ENCODE measurements at places on chromosomes 6 and 20. TPM values are rescaled to one million over a fixed set of nuclear protein-coding genes. Genes with fewer than 3 reads are reported as not detected.

Gene CLVS2
- polyA plus RNA-seq, result 0.24 TPM

Gene ANKRD66
- polyA plus RNA-seq, result 0.83 TPM

Gene SLC22A2
- 0.34 TPM for polyA plus RNA-seq

Gene UBE3D
- 2.4 TPM for polyA plus RNA-seq

Gene RIPOR3
- polyA plus RNA-seq, result 11.3 TPM

Gene C20orf144
- 128 TPM for polyA plus RNA-seq

Gene MAVS
- 14.5 TPM for polyA plus RNA-seq

Gene DDX43
- polyA plus RNA-seq, result 24.5 TPM

Gene XKR7
- polyA plus RNA-seq, result 0.96 TPM

Gene OPRM1
- 8.7 TPM for polyA plus RNA-seq

Gene ADAM33
- polyA plus RNA-seq, result 25.5 TPM

DNA sequence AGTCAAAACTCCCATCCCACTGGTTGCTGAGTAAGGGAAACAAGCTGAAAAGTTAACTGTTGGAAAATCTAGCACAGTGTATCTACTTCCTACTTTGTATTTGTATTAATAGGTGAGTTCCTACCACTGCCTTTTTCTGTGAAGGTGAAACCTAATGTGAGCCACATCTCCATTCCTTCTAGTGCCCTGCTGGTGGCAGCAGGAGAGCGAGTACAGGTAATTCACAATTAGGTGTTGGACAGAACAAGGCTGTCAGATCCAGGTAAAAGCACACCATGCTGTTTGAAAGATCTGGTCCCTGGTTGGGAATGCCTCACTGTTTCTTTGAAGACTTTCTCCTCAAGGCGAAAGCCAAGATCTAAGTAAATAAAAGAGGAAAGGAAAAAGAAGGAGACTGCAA lies 528.4 kb downstream of the PKHD1 start:
- no peak for DNase-seq
- H3K4me1 ChIP-seq, result no peaks in the 10 kb centered on the region

GRCh38 chr20:22438926-22439325 lies 145.4 kb downstream of the FOXA2 start:
- no peaks in the 10 kb centered on the region for H3K36me3 ChIP-seq
- H3K4me3 ChIP-seq, result no peak overlapping the region
- no peak overlapping the region for H3K27ac ChIP-seq

DNA sequence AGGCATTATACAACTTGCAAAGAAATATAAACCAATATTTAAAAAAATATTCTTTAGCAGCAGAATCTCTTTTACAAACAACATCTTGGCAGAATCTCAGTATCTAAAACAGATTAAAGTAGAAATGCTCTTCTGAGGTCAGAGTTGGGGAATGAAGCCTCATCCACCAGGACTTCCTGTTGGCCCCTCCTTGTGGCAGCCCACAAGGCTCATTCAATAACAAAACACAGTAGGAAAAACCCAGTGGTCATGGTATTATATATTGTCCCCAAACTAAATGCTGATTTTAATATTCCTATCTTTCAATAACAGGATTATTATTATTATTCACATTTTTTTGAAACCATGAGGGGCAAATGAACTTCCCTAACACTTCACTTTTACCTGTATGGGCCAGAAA lies 368.6 kb downstream of the BTBD9 start:
- H3K36me3 ChIP-seq, result no peaks in the 10 kb centered on the region
- no peaks in the 10 kb centered on the region for H3K4me1 ChIP-seq
- no peak for DNase-seq
- no peak overlapping the region for H3K4me3 ChIP-seq
- no peak overlapping the region for H3K27ac ChIP-seq
- H3K27me3 ChIP-seq, result no peaks in the 10 kb centered on the region

DNA sequence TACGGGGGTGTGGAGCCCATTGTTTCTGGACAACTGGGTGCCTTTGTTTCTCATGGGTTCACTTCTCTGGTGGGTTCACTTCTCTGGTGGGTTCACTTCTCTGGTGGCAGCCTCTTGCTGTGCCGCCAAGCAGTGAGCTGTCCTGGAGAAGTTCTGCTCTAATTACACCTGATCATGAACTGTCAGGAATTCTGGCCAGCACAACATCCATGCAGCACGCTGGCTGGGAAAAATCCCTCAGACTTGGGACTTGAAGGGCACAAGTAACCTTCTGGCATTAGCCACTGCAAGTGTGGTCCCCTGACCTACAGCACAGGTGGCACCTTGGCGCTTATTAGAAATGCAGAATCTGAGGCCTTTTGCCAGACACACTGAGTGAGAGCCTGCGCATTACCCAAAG lies 752.5 kb downstream of the QKI start:
- no peaks in the 10 kb centered on the region for H3K36me3 ChIP-seq
- H3K27ac ChIP-seq, result no peak overlapping the region
- no peaks in the 10 kb centered on the region for H3K27me3 ChIP-seq
- DNase-seq, result no peak

GRCh38 chr20:18778690-18779392 lies 34.7 kb upstream of the SCP2D1 start:
- H3K27me3 ChIP-seq, result no peaks in the 10 kb centered on the region
- no peaks in the 10 kb centered on the region for H3K36me3 ChIP-seq
- no peak for DNase-seq

DNA sequence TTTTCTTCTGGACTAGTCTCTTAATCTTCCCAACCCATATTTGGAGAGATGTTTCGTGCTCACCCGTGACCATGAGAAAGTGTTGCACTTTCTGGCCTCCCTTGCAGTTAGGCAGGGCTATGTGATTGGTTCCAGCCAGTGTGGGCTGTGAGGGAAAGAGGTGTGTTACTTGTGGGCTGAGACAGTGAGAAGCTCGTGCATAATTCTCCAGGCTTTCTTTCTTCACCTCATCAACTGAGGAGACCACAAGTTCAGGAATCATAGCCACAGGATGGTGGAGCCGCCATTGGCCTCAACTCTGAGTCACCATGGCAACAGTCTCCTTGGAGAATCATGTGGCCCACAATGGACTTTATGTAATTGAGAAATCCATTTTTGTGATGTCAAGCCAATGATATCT lies 57.5 kb upstream of the FUCA2 start:
- H3K36me3 ChIP-seq, result no peaks in the 10 kb centered on the region
- DNase-seq, result peak; percentile 24
- H3K27me3 ChIP-seq, result no peaks in the 10 kb centered on the region
- no peaks in the 10 kb centered on the region for H3K4me1 ChIP-seq
- no peak overlapping the region for H3K4me3 ChIP-seq

- no peak overlapping the region for H3K27ac ChIP-seq
- no peak overlapping the region for H3K4me3 ChIP-seq
- H3K4me1 ChIP-seq, result no peaks in the 10 kb centered on the region
Measured at GRCh38 chr20:41540918-41541317, 77.3 kb downstream of the CHD6 start.

- H3K4me3 ChIP-seq, result peak overlapping the region; percentile 56
- H3K36me3 ChIP-seq, result no peaks in the 10 kb centered on the region
- H3K4me1 ChIP-seq, result peaks cover 5% of the 10 kb centered on the region
- peak overlapping the region; percentile 94 for H3K27ac ChIP-seq
Measured at GRCh38 chr6:28896505-28897368, 27.0 kb downstream of the TRIM27 start.

DNA sequence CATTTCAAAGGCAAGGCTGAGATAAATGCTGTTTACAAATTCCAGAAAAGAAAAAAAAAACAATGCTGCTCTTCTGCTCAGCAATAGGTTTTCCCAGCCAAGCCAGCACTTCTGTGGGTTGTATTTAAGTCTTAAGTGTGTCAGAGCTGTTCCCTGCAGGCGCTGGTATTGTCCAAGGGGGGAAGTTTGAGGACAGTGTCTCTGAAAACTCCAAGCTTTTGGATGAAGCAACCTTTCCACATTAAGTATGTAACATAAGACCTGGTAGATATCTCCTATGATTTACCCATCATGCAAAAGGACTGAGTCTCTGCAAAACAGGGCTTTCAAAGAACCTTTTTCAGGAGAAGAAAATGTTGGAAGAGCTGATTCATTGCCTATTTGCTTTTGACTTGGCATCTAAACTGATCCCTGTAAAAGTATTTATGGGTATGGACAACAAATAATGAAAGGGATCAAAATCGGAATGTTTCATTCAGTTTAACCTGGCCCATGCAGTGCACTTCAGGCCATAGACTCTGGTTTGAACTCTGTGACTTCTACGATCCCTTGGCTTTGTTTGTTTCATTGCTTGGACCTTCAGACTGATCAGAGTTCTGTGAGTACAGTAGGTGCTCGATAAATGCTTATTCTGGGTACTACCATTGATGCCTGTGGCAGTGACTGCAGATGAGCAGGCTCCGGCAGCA lies 16.1 kb upstream of the PLG start:
- no peaks in the 10 kb centered on the region for H3K4me1 ChIP-seq
- no peaks in the 10 kb centered on the region for H3K36me3 ChIP-seq
- no peak for DNase-seq
- H3K4me3 ChIP-seq, result no peak overlapping the region

DNA sequence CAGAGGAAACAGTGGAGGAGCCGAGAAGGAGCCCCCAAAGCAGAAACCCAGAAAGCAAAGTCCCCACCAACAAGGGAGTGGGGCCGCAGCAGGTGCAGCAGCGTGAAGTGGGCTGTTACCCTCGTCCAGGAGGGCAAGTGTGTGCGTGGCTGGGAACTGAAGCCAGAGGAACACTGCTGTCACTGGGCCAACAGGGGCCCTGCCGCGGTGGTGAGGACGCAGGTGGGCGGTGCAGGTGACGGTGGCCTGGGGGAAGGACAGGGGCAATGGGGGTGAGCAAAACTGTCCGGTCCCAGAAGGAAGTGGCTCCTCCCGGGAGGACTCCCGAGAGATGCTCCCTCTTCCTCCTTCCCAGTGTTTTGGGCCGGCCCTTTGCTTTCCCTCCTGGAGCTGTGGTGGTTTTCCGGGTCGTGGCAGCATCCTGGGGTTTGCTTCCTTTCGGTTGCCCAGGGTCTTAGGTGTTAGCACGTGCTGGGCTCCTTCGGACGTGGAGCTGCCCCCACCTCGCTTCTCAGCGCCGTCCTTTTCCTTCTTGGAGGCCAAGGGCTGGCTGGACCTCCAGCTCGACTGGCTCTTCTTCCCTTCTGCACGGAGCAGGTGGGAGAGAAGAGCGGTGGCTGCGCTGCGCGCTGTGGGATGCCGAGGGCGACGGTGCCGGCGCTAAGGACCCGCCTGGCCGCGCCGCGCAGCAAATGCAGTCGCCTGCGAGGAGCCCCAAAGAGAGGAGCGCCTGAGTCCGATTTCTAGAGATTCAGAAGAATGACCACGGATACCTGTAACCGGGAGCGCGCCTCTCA lies 62.7 kb upstream of the SLC2A12 start:
- no peak overlapping the region for H3K27ac ChIP-seq
- no peaks in the 10 kb centered on the region for H3K36me3 ChIP-seq
- no peaks in the 10 kb centered on the region for H3K4me1 ChIP-seq
- peak overlapping the region; percentile 26 for H3K4me3 ChIP-seq
- no peaks in the 10 kb centered on the region for H3K27me3 ChIP-seq
- DNase-seq, result no peak

GRCh38 chr6:76495909-76496308 lies 423.4 kb upstream of the IMPG1 start:
- no peak overlapping the region for H3K27ac ChIP-seq
- H3K4me1 ChIP-seq, result no peaks in the 10 kb centered on the region
- no peaks in the 10 kb centered on the region for H3K36me3 ChIP-seq
- H3K4me3 ChIP-seq, result no peak overlapping the region
- no peak for DNase-seq
- H3K27me3 ChIP-seq, result no peaks in the 10 kb centered on the region

GRCh38 chr6:54907355-54907754 lies 60.8 kb downstream of the FAM83B start:
- H3K4me3 ChIP-seq, result no peak overlapping the region
- no peaks in the 10 kb centered on the region for H3K36me3 ChIP-seq
- H3K27me3 ChIP-seq, result no peaks in the 10 kb centered on the region

- no peaks in the 10 kb centered on the region for H3K36me3 ChIP-seq
- no peaks in the 10 kb centered on the region for H3K27me3 ChIP-seq
- H3K27ac ChIP-seq, result no peak overlapping the region
- DNase-seq, result no peak
- no peak overlapping the region for H3K4me3 ChIP-seq
Measured at GRCh38 chr20:22688485-22688884, 104.1 kb upstream of the FOXA2 start.

- H3K27me3 ChIP-seq, result no peaks in the 10 kb centered on the region
- H3K36me3 ChIP-seq, result no peaks in the 10 kb centered on the region
- peak overlapping the region; percentile 41 for H3K27ac ChIP-seq
- H3K4me3 ChIP-seq, result peak overlapping the region; percentile 70
- H3K4me1 ChIP-seq, result no peaks in the 10 kb centered on the region
- DNase-seq, result no peak
Measured at GRCh38 chr6:10404799-10405512, 9.9 kb downstream of the TFAP2A start.

DNA sequence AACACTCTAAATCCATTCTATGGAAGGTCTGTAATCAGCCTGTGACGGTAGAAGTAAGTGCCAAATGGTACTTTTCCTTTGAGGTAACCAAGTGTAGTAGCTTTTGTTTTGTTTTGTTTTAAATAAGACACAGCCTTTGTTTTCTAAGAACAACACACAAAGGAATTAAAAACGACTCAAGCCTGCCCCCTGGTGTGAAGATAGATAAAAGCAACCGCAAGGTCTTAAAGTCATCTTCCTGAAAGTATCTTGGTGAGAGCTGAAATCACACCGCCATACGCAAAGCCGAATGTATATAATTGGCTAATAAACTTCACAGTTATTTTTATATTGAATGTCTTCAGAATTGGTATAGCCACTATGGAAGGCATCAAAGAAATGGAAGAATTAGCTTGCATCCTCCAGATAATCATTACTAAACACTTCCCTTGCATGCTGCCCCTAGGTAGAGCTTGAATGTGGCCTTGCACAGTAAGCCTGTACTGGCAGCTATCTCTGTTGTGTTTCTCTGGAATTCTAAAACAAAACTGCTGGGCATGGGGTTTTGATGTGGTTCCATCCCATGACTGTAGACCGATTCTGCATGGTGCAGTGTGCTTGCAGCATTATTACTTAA lies 95.6 kb downstream of the LAMP5 start:
- no peak overlapping the region for H3K27ac ChIP-seq
- peak; percentile 73 for DNase-seq
- no peaks in the 10 kb centered on the region for H3K27me3 ChIP-seq

DNA sequence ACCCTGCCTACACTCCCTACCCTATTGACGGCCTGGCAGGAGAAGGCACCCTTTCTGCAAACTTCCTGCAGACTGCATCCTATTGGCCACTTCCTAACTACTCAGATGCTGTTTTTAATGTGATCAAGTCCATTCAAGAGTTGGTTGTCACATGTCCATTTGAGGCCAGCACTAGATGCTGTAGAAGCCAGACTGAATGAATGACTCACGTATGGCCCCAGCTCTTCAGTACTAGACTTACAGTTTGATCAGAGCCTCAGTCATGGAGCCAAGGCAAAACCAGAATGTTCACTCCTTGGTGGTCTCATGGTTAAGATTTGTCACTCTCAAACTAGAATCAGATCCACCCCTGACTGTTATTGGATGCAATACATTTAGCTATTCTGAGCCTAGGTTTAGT lies 101.7 kb downstream of the OPRM1 start:
- H3K4me3 ChIP-seq, result no peak overlapping the region
- no peaks in the 10 kb centered on the region for H3K27me3 ChIP-seq
- no peak for DNase-seq
- no peaks in the 10 kb centered on the region for H3K4me1 ChIP-seq

DNA sequence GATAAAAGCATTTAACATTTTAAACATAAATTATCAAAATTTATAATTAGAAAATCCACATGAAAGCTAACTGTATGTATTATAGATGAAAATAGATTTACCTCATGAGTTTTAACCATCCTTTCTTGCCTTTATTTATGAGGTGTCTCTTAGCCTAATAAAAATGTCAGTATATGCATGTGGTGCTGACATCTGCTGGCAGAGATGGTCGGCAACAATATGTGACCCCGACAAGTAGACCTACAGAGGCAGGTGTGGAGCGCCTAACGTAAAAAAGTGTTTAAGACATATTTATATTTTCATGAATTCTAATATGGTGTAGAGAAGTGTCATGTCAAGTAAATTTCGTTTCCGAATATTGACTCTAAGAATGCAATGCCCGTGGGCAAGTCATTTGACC lies 149.0 kb upstream of the FUT9 start:
- no peak overlapping the region for H3K4me3 ChIP-seq
- H3K27me3 ChIP-seq, result no peaks in the 10 kb centered on the region
- H3K4me1 ChIP-seq, result no peaks in the 10 kb centered on the region

Data from testis (tissue), 5 donors.